LHCN-M2 (cell line): ENCODE measurements at places on chromosomes 2 and 18. TPM values are rescaled to one million over a fixed set of nuclear protein-coding genes. Genes with fewer than 3 reads are reported as not detected.

DNA sequence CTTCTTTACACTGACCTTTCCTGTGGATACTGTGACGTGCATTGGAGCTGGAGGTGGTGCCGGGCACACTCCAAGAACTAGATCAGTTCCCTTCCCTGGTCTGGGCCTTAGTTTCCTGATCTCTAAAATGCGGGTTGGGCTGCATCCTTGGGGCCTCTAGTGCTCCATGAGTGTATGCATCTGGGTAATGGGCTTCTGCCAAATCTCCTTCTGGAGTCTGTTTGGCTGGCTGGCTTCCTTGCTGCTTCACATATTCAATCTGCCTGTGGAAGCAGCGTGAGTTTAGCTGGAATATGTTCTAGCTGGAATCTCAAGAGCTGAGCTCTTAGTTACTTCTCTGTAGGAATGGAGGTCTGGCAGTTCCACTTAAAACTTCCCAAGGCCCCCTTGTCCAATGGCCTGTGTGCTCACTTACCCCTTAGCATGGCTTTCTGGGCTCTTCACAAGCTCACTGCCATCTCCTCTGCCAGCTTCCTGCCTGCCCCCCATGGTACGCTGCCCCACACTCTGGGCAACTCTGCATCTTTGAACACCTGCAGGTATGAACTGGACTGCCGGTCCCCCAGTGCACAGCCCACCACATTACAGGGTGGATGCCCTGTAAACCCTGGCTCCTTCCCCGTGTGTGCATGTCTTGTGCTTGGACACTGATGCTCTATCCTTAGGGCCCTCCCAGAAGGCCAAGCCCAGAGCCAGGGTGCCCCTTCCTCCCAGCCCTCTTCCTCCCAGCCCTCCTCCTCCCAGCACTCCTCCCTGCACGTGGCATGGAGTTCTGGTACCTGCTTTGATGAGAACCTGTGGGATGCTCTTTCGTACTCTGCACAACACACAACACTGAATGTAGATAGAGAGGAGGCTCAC lies 103.6 kb upstream of the SMAD2 start:
- DNase-seq: no peak

- DNase-seq: no peak
These were observed 16.2 kb downstream of the CYP26B1 start for GRCh38 chr2:72131371-72131891.

DNA sequence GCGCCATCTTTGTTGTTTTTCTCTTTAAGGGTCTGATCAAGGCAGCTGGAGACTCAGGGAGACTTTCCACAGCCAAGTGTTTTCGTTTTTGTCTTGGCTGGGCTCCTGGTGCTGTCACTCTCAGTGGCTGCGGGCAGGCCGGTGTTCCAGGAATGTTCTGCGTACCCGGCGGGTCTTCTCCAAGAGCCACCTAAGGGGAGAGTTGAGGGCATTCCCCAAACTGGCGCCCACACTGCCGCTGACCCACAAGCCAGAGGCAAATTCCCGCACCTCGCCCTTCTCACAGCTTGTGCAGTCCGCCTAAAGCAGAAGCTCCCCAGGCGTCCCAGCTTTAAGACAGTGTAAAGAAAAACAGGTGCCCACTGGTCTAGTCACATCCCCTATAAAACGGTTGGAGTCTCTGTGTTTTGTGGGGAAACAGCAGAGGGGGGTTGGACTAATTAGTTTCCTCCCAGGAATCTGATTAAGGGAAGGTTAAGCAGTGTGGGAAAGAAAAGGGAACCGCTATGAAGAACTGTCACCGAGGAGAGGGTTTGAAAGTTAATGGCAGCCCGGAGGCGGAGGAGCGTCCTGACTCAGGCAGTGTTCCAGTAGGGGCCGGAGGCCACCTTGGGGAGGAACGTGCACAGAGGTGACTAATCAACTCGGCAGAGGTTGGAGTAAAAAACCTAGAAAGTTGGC lies 224.5 kb downstream of the SLC4A3 start:
- peak; percentile 1 for DNase-seq

DNA sequence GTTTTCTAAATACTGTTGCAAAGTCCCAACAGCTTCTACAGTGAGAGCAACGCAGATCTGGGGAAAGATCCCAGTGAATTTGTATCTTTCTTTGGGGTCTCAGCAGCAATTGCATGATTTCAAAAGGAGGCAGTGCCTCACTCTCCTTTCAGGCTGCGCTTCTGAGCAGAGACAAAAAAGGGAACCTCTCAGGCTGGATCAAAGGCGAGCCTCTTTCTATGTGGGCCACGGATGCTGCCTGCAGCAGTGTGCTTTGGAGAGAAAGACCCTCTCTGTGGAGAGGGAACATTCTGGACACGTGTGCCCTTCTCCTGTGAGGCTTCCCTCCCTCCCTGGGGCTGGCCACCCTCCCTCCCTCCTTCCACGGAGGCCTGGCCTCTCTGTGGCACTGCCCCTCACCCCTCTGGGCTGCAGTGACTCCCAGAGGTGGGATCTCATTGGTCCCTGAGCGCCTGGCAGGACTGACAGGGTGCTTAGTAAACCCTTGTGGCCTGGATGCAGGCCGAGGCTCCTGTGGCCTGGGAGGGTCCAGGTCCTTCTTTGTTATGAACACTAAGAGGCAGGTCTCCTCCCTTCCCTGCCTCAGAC lies 21.6 kb upstream of the PDIA6 start:
- no peak for DNase-seq

DNA sequence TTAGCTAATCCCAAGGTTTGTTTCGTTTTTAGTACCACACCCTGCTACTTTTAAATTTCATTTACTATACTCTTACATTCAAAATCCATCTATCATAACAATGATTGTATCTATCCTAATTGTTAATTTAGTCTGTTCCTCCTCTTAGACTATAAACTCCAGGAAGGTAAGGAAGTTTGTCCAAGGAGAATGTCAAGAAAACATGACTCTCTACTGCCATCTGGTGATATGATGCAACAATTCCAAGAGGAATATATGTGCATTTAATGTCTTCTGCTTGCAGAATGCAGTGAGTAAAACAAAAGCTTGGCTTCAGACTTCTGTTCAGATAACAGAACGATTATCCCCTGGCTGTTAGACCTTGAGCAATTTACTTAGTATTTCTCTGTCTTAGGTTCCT lies 1267.1 kb downstream of the LRP1B start:
- DNase-seq: peak; percentile 66

DNA sequence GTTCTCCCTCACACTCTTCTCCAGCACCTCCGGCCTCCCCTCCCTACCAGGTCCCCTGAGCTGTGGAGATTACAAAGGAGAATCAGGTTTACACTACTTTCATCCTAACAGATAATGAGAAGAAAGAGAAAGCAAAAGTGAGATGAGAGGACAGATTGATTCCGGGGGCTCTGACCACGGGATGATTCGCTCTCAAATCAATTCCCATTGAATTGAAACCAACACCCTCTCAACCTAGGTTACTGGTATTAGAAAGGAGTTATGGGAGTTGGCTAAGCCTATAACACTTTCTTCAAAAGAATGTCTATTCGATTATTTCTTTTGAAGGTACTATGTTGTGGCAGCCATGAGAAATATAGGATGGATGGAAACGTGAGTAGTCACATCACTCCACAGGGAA lies 386.2 kb upstream of the TNP1 start:
- DNase-seq: no peak

DNA sequence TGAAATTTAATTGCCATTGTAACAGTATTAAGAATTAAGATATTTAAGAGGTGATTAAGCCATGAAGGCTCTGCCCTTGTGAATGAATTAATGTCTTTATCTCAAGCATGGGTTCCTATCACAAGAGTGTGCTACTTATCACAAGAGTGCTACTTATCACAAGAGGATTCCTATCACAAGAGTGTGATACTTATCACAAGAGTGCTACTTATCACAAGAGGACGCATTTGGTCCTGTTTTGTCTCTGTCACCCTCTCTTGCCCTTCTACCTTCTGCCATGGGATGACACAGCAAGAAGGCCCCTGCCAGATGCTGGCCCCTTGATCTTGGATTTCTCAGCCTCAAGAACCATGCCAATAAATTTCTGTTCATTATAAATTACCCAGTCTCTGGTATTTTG lies 13.2 kb upstream of the COL5A2 start:
- no peak for DNase-seq

DNA sequence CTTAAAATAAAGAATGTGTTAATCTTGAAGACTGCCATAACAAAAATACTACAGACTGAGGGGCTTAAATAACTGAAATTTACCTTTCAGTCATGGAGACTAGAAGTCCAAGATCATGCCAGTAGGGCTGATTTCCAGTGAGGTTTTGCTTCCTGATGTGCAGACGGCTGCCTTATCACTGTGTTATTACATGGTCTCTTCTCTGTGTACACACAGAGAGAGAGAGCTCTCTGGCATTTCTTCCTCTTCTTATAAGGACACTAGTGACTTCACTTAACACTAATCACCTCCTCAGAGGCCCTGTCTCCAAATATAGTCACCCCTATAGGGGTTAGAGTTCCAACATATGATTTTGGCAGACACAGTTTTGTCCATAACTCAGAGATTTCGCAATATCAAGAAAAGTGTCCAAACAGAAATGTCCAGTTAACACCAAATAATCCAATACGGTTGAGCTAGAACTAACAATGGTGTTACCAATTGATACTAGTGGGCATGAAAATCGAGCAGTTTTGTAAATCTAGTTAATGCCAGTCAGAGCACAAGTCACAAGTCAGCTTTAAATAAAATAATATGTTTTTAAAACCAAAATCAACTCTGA lies 399.8 kb downstream of the ADCYAP1 start:
- no peak for DNase-seq

DNA sequence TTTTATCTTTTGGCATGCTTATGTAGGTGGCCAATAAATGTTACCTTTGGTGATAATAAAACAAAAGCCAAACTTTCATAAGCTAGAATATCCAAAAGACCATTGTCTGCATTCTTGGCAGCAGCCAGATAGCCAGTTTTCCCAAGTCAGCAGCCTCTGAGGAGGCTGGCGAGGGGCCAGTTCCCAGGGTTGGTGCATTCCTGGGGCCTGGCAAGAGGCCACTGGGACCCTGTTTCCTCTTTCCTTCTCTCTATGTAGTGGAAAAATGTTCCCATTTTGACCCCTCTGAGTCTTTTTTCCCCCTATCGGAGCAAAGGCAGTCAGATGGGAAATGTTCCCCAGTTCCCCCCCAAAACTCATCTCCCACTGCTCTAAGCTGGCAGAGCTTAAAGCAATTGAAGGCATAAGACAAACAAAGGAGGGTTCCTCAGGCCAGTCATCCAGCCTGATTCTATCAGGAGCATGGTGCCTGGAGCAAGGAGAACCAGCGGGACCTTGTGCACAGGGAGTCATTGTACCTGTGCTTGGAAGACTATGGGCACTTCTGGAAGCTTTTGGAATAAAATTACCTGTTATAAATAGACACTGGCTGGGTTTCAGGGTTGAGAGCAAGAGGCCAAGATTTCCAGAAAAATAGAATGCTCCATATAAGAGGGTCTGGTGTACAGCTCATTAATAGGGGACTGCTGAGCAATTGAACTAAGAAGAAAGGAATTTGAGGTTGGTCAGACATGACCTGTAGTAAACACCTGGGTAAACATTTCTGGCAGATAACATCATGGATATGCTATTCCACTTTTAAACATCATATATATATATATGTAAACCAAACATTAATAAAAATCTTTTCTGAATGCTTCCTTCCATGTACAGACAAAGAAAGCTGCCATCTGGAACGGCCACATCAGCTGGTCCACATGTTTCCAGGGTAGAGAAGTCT lies 63.4 kb downstream of the NCKAP5 start:
- DNase-seq: peak; percentile 3

- DNase-seq: no peak
These were observed 141.7 kb downstream of the ZFP36L2 start for GRCh38 chr2:43084699-43085091.

DNA sequence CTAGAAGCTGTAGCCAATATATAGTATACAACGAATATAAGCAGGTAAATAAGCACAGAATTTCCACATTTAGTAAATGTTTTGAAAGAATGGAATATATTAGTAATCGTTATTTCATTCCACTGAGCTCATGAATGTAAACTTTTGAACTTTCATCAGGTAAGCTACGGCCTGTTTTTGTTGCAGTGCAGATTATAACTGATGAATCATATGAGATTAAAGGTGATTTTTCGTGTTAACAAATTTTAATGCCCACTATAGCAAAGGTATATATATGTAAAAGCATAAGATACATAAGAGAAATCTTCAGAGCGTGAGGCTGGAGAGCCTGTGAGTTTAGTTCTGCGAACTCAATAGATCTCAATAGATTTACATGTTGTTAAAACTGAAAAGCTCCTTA lies 1.1 kb downstream of the SCYGR1 start:
- DNase-seq: no peak

GRCh38 chr2:26523750-26524149 lies 45.8 kb upstream of the OTOF start:
- DNase-seq: no peak

DNA sequence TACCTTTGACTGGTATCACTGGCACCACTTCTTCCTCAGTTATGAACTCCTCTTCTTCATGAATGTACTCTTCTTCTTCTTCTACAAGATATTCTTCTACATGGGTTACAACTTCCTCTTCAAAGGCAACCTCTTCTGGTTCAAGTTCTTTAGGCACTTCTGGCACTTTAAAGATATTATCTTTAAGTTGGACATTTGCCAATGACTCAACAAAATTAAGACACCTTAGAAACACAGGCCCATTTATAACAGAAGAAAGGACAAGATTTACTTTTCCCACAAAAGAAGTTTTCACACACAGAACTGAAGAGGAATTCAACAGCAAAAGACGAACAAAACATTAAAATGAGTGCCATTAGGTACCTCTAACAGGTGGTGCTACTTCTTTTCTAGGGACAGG lies 127.3 kb downstream of the TTN start:
- no peak for DNase-seq

DNA sequence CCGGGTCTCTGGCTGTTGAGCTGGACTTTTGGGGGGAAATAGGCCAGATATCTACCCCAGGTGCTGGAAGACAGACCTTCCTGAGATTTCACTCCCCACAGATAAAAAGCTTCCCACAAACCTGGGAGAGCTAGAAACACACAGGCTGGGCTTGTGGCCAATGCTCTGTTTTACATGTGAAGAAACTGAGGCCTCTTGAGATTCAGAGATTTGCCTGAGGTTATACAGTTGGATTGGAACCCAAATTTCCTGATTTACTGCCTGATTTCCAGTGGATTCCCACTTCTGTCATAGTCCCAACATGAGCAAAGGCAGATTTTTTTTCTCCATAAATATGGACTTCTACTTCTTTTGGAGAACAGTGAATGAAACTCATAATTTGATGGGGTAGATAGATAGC lies 360.2 kb downstream of the SETBP1 start:
- no peak for DNase-seq

DNA sequence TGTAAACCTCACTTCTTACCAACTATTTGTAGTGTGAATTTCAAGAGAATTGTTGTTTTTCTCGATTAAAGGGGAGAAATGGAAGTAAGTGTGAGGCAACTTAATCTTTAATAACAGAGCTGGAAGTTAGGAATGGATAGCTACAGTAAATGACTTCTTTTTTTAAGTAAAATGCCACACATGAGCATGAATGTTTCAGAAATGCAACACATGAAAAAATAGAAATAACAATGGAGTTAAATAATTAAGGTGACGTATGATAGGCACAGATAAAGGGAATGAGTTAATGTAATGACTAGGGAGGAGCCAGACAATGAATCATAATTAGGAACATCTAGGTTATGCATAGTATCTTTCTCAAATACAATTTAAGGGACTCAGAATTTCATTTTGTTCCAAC lies 3.4 kb downstream of the REL start:
- no peak for DNase-seq

Gene LIPG
- 0.11 and 0.19 TPM in 2 replicates for total RNA-seq

Gene ARHGAP25
- total RNA-seq: 0.13 TPM in 1 of 2 replicates, not detected in the other

Gene SP5
- total RNA-seq: 0.13 TPM in 1 of 2 replicates, not detected in the other

Gene SCYGR4
- not detected in 2 replicates for total RNA-seq

Gene LYPD6
- 14.0 and 16.6 TPM in 2 replicates for total RNA-seq

Gene UPP2
- total RNA-seq: not detected in 2 replicates
